ENCODE measurements at places on chromosomes 4 and X. TPM values are rescaled to one million over a fixed set of nuclear protein-coding genes. Genes with fewer than 3 reads are reported as not detected.

Gene TSPAN7
- 2.5 TPM for polyA plus RNA-seq

Gene MTM1
- polyA plus RNA-seq, result 6.5 TPM

Gene MAGEA12
- polyA plus RNA-seq, result 0.12 TPM

Gene RAB39B
- polyA plus RNA-seq, result 0.59 TPM

Gene BTC
- 1.8 TPM for polyA plus RNA-seq

Gene RNF212
- 3.9 TPM for polyA plus RNA-seq

Gene ADD1
- 60.3 TPM for polyA plus RNA-seq

Gene HMGN5
- polyA plus RNA-seq, result 3.9 TPM

Gene LRIT3
- 0.08 TPM for polyA plus RNA-seq

Gene SPANXB1
- polyA plus RNA-seq, result 3.6 TPM

Gene TAB3
- polyA plus RNA-seq, result 12.2 TPM

Gene SHROOM3
- polyA plus RNA-seq, result 2.8 TPM

Gene FHDC1
- 0.32 TPM for polyA plus RNA-seq

Gene ARHGEF38
- polyA plus RNA-seq, result not detected

Gene TMEM184C
- polyA plus RNA-seq, result 17.6 TPM

Gene TMPRSS11A
- not detected for polyA plus RNA-seq

Gene TREX2
- polyA plus RNA-seq, result 1.2 TPM

Gene CTAG2
- polyA plus RNA-seq, result not detected

Gene HAND2
- polyA plus RNA-seq, result 0.34 TPM

Gene SLC9B1
- 0.21 TPM for polyA plus RNA-seq

Gene PASD1
- polyA plus RNA-seq, result not detected

Gene XKRX
- 0.16 TPM for polyA plus RNA-seq

Gene CENPE
- 8.5 TPM for polyA plus RNA-seq

Gene OTC
- not detected for polyA plus RNA-seq

Gene DRD5
- polyA plus RNA-seq, result not detected

Gene CD40LG
- polyA plus RNA-seq, result not detected

Gene HMX1
- not detected for polyA plus RNA-seq

Gene ADH4
- polyA plus RNA-seq, result not detected

Gene ARX
- 0.46 TPM for polyA plus RNA-seq

Gene ETDA
- not detected for polyA plus RNA-seq
